T follicular helper cell (primary cell): ENCODE measurements at places on chromosomes 1 and 21.

DNA sequence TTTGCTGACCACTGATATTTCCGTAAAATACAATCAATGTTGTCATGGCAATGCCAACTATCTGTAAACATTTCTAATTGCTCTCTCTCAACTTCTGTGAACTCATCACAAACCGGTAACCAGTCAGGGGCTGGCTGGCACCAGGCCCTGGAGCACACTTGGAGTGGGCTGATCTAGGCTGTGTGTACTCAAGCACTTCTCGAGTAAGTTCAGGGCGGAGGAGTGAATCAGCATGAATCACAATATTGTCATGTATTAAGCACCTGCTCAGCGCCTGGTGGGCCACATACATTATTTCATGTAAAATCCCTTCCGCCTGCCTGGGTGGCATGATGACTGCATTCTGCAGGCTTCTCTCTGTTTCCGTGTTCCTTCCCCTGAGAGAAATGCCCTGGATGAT lies 212.4 kb downstream of the FOXD2 start:
- no peak for DNase-seq

GRCh38 chr1:5650283-5651026 lies 341.8 kb downstream of the NPHP4 start:
- DNase-seq: no peak

DNA sequence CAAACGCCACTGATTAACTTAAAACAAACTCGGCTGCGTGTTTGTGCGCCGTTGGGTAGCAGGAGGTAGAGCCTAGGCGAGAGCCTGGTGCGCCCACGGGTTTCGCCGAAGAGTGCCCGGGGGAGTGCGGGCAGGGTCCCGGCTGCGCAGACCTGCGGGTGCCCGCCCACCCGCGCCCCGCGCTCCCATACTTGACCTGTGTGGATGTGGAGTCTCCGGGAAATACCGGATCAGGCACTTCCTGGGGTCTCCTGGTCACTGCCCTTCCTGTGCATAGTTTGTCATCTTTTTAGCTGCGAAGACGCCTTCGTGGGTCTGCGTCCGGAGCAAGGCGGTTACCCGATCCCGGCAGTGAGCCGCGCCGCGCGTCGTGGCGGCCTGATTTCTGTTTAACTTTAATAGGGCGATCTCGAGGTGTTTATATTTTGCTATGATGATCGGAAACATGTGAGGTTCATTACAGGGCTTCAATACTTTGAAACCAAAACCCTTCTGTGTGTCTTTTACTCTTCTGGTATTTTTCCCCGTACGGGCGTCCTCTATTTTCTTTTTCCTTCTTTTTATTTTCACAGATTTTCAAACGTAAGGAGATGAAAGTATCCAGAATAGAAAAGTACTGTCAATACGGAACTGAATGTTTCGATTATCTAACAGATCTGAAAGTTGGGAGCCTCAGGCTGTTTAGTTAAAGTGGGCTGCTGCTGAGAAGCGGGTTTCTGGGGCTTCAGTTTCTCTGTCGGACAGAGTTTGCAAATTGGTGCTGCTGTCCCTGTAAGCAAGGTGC lies 15.2 kb downstream of the NR5A2 start:
- no peak for DNase-seq

DNA sequence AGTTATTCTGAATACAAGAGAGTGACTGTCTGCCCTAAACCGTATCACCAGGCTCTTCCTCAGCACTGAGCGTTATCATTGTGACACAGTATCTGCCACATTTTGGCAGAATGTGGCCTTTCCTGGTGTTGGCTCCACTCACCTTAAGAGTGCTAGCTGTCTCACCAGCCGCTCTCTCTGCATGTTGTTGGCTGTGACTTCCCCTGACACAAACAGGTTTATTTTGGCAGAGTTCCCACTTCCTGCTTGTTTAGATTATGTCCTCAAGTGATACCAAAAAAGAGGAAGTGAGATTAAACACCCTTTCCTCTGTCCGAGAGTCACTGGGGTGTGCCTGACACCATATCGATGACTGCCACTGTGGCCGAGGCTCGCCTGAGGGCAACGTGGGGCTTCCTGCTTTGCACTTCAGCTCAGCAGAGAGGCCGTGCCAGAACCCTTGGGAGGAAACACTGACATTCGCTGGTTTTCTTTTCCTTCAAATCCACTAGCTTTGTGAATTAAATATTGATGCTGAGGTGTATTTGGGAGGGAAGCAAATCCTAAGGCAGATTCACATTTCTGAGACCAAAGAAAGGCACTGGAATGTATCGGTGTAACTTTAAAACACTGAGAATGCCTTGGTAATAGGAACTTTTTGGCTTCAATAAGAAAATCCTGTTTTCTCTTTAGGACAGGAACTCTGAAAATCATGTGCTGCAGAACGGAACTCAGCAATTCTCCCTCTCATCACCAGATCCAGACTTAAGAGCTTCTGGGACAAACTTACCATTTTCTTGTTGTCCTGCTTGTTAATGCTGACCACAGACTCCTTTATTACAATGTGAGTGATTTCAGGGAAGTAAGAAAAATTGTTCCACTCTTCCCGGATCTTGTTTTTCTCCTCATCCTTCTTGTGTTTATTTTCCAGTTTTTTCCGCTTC lies 102.1 kb downstream of the JAK1 start:
- no peak for DNase-seq

DNA sequence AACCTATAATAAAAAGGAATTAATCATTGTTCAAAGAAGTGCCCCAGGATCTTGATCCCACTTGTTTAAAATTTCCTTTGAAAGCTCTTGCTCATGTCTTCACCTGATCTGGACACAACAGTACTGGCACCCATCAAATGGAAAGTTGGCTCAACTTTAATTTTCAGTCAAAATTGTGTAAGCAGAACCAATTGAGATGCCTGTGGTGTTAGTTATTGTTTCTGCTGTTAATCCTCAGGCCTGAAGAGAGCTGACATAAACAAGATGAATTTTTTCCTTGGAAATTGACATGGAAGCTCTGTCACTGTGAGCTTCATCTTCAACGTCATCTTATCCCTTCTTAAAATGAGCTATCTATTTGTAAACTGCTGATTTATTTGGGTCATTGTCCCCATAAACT lies 88.3 kb upstream of the TNFSF4 start:
- DNase-seq: no peak

DNA sequence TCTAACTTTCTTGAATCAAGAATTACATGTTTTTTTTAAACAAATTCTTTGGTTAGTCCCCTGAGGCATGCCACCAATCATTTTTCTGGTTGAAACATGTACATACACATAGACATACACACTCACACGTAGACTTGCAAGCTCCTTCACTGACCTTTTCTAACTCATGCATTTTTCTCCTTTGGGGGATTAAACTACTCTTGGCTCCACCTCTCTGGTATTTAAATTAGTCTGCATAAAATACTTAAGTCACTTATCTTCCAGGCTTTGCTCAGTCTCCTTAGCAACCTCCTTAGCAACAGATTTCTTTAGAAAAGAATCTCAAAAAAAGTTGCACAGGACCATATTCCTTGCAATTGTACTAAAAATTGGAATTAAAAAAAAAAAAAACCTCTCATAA lies 440.9 kb upstream of the LRRC7 start:
- DNase-seq: no peak

- no peak for DNase-seq
These were observed 19.5 kb downstream of the SCYL3 start for GRCh38 chr1:169874229-169874628.

- DNase-seq: no peak
These were observed 205.6 kb upstream of the GJB5 start for GRCh38 chr1:34549199-34549598.

- DNase-seq: no peak
These were observed 7.8 kb downstream of the ANGPTL7 start for GRCh38 chr1:11196945-11197344.

DNA sequence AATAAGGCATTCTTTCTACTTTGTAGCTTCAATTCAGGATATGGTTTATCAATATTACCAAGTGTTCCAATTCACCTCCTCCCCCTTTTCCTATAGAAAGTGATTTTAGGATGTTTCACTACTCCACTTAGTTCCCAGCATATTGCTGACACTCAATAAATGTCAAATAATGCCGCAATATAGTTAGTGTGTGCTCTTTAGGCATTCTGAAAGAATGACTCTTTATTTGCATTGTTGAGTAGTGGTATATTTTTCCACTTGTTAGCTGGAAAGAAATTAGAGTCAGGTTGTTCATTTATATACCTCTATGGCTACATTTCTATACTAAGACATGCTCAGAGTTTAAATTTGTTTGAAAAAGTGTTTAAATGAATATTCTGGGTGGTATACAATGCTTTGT lies 154.6 kb upstream of the C1orf105 start:
- DNase-seq: no peak

GRCh38 chr1:13820456-13820855 lies 120.5 kb downstream of the PRDM2 start:
- DNase-seq: no peak

- no peak for DNase-seq
These were observed 6.3 kb upstream of the COL6A2 start for GRCh38 chr21:46091631-46092025.

- peak; percentile 30 for DNase-seq
These were observed 138.1 kb upstream of the HMCN1 start for GRCh38 chr1:185595835-185596667.

DNA sequence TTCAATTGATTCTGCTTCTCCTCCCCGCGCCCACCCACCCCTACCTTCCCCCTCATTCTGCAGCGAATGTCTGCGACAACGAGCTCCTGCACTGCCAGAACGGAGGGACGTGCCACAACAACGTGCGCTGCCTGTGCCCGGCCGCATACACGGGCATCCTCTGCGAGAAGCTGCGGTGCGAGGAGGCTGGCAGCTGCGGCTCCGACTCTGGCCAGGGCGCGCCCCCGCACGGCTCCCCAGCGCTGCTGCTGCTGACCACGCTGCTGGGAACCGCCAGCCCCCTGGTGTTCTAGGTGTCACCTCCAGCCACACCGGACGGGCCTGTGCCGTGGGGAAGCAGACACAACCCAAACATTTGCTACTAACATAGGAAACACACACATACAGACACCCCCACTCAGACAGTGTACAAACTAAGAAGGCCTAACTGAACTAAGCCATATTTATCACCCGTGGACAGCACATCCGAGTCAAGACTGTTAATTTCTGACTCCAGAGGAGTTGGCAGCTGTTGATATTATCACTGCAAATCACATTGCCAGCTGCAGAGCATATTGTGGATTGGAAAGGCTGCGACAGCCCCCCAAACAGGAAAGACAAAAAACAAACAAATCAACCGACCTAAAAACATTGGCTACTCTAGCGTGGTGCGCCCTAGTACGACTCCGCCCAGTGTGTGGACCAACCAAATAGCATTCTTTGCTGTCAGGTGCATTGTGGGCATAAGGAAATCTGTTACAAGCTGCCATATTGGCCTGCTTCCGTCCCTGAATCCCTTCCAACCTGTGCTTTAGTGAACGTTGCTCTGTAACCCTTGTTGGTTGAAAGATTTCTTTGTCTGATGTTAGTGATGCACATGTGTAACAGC lies 339.9 kb downstream of the NTNG1 start:
- DNase-seq: no peak

DNA sequence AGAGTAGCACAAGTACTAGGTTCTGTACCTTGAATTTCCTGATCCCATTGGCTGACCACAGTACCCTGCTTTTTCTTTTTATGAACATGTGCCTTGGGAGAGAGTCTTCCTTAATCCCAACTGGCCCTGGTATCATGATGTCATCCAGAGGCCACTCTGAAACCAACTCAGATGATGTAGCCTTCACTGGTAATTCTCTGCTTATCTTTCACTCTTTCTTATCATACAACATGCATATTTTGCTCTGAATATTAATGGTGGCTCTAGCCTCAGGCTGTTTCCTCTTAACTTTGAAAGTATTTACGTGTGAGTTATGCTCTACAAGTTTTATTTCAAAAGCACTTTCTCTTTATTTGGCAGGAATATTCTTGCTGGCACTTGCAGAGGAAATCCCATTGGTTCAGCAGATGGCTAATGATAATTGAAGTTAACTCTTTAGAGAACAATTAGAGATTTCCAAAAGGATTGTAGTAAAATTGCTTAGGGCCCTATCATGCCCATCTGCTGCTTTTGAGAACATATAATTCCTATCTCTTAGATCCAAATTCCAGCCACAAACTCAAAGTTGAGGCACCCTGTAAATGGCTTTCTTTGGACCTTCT lies 86.1 kb downstream of the PTGER3 start:
- no peak for DNase-seq

DNA sequence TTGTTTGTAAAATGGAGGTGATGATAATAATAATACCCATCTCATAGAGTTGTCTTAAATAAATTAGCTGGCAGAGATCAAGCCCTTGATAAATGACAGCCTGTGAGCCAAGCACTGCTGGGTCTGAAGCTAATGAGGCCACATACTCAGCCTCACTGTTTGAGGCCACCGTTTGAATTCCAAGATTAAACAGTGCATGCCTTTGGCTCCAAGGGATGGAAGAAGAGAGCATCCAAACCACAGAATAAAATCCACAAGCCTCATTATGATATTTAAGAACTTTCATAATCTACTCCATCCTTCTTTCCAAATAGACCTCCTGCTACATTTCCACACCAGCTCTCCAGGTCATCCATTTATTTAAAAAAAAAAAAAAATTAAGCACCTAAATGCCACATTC lies 29.0 kb downstream of the TGFBR3 start:
- DNase-seq: no peak

- DNase-seq: no peak
These were observed 777 bp upstream of the TRIM67 start for GRCh38 chr1:231160895-231161666.

DNA sequence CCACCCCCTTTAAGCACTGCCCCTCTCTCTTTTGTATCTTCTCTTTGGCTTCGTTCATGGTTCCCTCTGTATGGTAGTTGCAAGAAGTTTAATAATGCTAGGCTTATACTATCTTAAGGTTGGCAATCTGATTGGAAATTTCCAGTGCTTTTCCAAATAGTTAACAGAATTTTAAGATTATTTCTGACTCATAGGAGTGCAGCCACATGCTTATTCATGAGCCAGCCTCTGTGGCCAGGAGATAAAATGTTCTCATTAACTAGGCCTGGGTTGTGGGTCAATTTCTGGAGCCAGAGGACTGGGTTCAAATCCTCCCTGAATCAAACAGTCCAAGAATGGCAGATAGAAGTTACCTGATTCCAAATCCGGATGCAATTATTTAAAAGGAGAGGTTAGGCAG lies 103.1 kb downstream of the ATP6V1G3 start:
- DNase-seq: no peak

DNA sequence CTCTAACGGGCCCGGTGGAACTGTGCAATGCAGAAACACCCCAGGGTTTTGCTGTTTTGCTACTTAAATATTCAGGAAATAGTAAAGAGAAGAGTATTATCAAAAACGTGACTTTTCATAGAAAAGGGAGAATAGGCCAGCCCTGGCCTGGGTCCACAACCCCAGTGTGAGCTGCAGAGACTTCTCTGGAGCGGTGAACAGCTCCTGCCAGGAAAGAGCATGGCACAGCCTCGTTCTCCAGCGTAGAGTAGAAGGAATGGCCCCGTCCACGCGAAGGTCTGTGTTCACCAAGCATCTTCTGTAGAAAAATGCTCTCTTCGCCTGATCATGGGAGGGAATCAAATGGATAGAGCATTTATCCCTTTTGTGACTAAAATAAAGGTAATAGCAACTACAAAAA lies 51.4 kb downstream of the PDE9A start:
- DNase-seq: no peak

- no peak for DNase-seq
These were observed 125.5 kb downstream of the ADAMTS1 start for GRCh38 chr21:26719750-26720149.
